ENCODE measurements at places on chromosomes 2 and 18.
A peak's percentile ranks its signal among the peaks of the same experiment; 100 is the strongest.

- DNase-seq = no peak
Measured at GRCh38 chr2:9543557-9543956, 12.1 kb downstream of the ADAM17 start.

DNA sequence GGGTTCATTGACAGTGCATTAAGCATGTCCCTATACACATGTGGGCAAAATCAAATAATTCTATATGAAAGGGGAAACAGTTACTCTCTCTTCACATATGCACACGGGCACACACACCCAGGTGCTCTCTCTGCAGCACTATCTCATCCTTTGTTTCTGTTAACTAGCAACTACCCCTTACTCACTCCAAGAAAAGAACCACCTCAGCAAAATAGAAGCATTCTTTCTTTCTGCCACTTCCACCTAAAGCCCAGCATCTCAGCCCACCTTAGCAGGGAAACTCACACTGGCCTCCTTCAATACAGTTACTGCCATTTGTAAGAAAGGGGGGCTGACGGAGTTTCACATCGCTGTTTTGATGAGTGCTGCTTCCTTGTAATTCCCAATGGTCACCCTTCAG, 216.3 kb upstream of the ID2 start:
- no peak for DNase-seq

DNA sequence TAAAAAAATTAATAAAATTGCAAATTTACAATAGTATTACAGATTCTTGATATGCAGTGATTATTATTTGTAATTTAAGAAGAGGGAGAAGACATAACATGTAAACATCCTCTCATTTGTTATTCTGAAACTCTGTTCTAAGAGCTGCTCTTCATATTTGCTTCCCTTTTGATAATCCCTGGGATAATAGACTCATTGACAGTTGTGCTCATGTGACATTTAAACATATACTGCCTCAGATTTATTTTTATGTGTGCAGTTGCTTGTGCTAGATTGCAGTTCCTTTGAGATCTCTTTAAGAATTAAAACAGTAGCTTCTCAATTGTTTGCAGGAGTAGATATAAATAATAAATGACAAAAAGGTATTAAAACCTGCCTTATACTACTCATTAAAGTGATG, 605.1 kb upstream of the CNTNAP5 start:
- no peak for DNase-seq

DNA sequence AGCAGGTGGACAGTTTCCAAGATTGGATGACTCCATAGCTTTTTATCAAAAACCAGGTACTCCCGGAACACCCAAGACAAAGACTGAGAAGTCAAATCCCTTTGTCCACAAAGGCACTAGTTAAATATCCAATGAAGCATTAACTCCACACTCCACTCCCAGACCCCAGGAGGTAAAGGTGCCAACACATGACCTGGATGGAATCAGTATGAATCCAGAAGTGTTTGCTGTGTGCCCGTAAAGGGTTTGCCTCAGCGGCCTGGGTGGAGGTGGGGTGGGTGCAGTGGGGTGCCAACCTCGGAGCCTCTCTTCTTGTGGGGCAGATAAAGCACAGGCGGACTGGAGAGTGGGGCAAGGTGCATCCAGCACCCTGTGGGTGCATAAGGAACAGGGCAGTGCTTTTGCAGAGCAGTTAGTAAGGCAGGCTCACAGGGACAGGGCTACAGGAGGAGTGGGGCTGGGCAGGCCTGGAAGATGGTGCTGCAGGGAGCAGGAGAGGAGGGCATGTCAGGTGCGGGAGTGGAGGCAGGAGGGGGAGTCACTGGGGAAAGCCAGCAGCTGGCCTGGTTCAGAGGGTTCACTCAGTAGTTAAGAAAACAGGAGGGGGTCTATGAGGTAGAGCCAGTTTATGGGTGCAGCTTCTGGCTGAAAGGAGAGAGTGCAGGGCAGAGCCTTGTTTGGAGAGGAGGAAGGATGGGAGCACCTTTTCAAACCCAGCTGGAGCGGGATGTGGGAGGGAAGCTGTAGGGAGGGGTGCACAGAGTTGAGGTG, 208.4 kb upstream of the SMAD2 start:
- DNase-seq = no peak

GRCh38 chr18:56747032-56747658, 96.0 kb downstream of the WDR7 start:
- no peak for DNase-seq

GRCh38 chr18:2911533-2911932, 64.7 kb downstream of the EMILIN2 start:
- DNase-seq = no peak

DNA sequence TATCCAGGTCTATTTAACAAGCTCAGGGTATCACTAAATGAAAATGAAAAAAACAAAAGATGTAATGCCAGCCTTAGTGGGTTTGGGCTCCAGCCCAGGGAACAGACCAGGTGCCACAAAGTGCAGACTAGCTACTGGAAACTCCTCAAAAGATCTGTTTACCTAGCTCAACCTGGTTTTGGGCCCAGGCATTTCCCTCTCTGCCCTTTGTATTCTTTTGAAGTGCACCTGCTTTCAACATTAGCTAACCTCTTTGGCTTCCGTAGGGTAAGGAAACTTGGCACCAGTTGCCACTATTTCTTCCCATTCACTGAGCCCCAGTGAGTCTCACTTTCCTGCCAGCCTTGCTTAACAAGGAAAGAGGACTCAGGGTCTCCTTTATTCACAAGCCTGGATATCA, 123.6 kb upstream of the CDCA7 start:
- no peak for DNase-seq

DNA sequence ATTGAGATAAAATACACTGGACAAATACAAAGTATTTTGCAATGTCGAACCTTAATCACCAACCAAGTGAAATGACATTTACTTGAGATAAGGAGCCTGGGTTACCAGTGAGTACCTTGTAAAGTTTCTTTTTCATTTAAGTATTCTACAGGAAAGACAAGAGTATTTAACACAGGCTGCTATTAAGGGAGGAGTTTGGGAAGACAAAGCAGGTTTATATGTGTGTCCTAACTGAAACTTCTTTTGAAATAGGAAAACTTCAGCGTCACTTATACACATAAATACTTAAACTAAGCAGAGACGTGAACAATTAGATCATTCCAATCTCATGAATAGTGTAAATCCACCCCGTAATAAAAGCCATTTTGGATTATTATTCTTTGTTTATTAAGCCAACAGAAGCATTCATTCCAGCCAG, 126.7 kb upstream of the CYP26B1 start:
- no peak for DNase-seq

DNA sequence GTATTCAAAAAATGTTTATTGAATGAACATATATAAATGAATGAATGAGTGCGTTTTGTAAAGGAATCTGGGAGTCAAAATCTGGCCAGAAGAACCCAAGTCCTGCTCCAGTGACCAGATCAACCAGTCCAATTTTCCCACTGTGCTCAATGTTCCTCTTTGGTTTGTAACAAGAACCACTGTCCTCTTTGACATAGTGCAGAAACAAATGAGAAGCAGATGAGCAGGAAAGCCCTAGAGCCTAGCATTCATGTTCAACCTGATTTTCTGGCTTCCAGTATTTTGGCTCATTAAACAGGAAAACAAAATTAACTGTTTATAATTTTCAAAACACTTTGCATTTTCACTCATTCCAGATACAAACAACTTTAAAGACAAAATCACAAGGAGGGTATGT, 23.2 kb downstream of the FAM124B start:
- no peak for DNase-seq

- no peak for DNase-seq
Measured at GRCh38 chr18:9831036-9831722, 54.6 kb upstream of the TXNDC2 start.

DNA sequence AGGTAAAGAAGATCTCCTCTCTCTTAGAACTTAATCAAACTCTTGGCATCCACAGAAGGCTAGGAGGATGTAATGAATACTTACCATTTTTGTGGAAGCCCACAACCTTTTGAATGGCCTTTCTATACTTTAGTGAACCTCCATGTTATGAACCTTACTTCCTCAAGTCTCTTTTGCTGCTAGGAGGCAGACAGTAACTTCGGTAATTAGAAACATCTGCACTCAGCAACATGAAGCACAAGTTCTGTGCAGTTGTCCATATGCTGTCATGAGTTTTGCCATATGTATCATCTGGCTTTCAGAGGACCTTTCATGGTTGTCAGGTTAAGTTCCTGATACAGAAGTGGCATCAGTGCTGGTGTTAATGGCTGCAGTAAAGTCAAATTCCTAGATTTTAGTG, 50.4 kb downstream of the PDK1 start:
- DNase-seq = peak; percentile 21

GRCh38 chr2:147122944-147123343, 721.9 kb upstream of the ACVR2A start:
- no peak for DNase-seq

DNA sequence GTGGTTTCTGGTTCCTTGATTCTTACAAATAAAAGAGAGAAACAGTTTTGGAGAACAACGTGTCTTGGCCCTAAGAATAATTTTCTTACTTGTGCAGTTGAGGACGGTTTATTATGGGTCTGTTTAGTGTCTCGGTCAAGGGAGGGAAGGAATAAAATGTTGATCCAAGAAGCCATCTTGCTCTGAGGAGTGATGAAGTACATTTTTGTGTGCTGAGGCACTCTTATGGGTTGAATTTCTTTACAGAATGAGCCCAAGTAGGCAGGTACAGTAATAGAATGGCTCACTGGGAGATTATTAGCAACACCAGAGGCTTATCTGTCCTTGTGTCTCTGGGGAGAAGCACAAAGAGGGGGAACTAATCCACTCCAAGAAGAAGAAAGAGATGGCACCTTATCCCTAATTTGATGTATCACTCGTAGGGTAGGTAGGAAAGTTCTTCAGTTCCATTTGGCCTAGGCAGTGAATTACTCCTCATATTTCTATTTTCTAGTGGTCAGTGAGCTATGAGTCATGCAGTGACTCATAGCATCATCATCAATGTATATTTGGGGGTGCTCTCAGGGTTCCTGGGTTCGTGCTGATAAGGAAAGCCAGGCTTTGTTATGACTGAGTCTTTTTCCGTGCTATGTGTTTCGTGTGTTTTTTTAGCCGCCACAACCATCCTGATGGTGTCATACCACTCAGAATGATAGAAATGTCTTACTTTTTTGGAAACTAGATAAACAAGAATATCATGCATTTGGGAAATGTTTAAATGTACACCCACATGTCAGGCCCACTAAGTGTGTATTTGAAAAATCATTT, 250.1 kb upstream of the CTAGE1 start:
- DNase-seq = peak; percentile 84

- no peak for DNase-seq
Measured at GRCh38 chr18:60110836-60111235, 211.0 kb downstream of the PMAIP1 start.

DNA sequence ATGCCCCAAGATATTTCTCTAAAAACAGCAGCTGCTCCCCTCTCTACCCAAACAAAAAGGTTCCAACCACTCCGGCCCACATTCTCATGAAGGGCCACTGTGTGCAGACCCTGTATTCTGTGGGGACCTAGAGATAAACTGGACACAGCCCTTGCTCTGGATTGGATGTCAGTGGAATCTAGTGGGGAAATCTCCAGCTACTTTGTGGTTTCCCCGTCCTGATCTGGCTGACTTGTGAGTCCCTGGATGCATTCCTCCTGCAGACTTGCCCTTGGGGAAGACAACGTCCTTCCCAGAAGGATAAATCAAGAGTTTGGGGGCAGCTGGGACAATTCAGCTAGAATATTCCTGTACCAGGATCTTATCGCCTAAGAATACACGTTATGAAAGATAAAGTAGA, 151.1 kb downstream of the FSHR start:
- DNase-seq = no peak

DNA sequence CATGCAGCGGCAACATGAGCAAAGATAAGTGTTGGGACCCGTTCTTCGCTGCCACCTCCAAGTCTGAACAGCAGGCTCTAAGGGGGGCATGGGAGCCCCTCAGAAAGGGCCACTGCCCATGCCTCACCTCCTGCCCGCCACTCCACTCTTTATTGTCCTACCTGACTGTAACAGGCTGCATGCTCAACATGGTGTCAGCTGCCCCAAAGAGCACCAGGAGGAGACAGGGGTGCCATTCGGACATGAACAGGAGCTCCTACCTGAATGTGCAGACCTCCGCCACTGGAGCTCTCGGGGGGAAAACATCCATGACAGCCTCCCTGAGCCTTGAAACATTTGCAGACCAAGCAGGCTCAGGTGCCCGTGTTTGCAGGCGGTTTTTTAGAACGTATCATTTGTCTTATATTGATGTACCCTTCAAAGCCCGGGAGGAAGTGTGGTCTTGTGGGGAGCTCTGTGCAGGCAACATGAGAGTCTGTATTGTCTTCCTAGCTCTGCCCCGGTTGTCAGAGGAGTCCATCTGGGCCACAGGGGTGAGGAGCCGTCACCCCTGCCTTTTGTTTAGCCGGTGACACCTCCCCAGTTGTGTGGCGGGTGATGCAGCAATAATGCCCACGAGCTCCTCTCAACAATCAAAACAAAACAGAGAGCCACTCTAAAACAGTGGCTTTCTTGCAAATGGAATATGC, 35.1 kb upstream of the CD8A start:
- DNase-seq = no peak

DNA sequence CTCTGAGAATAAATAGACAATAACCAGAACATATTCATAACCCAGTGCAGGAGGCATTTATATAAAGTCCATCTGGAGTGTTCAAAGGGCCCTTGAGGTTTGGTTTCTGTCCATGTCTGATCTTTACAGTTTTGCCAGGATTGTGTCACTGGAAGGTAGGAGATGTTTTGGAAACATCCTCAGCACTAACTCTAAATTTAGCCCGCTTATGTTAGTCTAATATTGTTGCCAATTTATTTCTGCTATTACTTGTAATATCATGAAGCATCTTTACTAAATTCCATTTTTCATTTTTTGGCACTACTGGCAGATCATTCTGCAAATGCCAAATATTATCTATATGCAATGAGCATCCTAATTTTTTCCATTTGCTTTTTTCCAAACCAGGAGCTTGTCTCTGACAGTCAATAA, 22.4 kb upstream of the REV1 start:
- DNase-seq = no peak

DNA sequence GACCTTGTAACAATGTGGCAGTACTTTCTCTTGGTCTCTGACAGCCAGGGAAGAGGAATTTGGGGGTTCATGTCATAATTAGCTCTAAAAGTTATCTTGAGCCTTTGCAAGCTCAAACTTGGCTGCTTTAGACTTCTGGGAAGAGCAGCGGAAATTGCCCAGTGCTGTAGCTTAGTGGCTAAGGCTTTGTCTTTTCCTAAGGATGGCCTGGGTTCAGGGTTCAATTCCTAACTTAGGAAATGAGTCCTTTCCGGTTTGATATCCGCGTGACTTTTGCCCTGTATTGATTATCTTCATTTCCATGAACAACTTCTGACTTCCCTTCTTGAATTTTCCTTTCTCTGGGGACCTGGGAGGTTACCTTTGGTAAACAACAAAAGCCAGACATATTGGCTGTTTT, 961.0 kb downstream of the CNTNAP5 start:
- no peak for DNase-seq

GRCh38 chr2:71784734-71785511, 331.6 kb downstream of the DYSF start:
- DNase-seq = no peak

GRCh38 chr2:126788652-126789051, 110.0 kb upstream of the TEX51 start:
- no peak for DNase-seq

GRCh38 chr2:11292464-11293255, 51.8 kb downstream of the ROCK2 start:
- no peak for DNase-seq
